ENCODE measurements at places on chromosomes 6 and 20.

GRCh38 chr6:133185731-133186130 is 55.4 kb upstream of the EYA4 start:
- H3K36me3 ChIP-seq: no peaks in the 10 kb centered on the region
- no peak for DNase-seq
- H3K27me3 ChIP-seq: no peaks in the 10 kb centered on the region
- no peak overlapping the region for H3K27ac ChIP-seq

GRCh38 chr20:20706285-20706684 is 6.2 kb downstream of the RALGAPA2 start:
- no peak for DNase-seq
- H3K4me3 ChIP-seq: no peak overlapping the region
- H3K27me3 ChIP-seq: no peaks in the 10 kb centered on the region
- H3K27ac ChIP-seq: no peak overlapping the region
- peaks cover 12% of the 10 kb centered on the region for H3K4me1 ChIP-seq

- no peaks in the 10 kb centered on the region for H3K27me3 ChIP-seq
- no peak overlapping the region for H3K27ac ChIP-seq
These were observed 4.8 kb upstream of the CSTL1 start for GRCh38 chr20:23434521-23435313.

DNA sequence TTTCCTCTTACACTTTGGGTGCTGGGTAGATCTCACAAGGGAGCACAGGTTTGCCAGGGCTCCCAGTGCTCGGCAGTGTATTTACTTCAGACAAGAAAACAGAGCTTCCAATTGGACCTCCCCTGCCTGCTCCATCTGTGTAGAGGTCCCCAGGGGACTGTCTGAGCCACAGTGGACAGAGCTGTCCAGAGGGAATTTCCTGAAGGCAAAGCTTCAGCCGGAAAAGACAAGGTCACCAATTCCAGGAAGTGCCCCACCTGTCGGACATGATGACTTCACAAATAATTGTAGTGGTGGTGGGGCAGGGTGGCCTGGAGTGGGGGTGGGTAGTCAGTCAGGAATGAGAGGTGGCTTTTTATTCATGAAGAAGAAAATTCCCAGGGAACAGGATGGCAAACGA is 18.6 kb downstream of the ADGRF5 start:
- H3K4me3 ChIP-seq: no peak overlapping the region
- peaks cover 3% of the 10 kb centered on the region for H3K27me3 ChIP-seq
- no peaks in the 10 kb centered on the region for H3K36me3 ChIP-seq
- no peak for DNase-seq

DNA sequence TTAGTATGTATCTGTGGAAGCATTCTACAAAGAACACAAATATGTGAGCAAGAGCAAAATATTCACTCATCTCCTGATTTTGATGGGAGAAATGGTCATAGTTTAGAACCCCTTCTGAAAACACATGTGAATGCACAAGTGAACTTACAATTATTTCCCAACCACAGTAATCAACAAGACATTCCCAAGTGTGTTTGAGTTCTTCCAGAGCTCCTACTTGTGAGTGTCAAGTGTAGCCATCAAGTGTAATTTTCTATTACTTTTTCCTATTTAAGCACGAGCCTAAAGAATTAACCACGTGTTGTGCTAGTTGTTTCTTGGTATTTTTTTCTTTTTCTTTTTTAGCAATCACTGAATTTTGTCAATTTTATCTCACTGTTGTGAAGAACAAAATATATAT is 402.3 kb downstream of the NKAIN2 start:
- H3K27ac ChIP-seq: no peak overlapping the region
- no peak for DNase-seq
- H3K4me3 ChIP-seq: no peak overlapping the region
- H3K4me1 ChIP-seq: no peaks in the 10 kb centered on the region

GRCh38 chr20:17298171-17298570 is 71.3 kb downstream of the PCSK2 start:
- H3K36me3 ChIP-seq: no peaks in the 10 kb centered on the region
- H3K4me3 ChIP-seq: no peak overlapping the region

DNA sequence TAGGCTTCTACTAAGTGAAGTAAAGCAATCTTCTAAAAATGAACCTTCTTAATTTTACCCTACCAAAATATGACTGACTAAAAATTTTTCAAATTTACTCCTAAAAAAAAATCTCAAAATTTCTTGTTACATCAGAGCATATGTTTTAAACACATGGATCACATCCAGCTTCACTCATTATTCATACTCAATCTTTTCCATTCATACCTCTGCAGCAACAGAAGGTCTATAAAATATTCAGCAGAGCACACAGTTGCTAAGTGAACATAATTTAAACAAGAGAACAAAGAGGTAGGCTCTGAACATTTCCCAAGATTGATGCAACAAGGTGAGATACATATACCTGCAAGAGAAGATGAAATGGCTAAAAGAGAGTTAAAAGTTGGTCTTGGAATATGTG is 213.9 kb downstream of the SOD2 start:
- no peaks in the 10 kb centered on the region for H3K4me1 ChIP-seq
- no peaks in the 10 kb centered on the region for H3K36me3 ChIP-seq
- H3K4me3 ChIP-seq: no peak overlapping the region
- peaks cover 9% of the 10 kb centered on the region for H3K27me3 ChIP-seq

DNA sequence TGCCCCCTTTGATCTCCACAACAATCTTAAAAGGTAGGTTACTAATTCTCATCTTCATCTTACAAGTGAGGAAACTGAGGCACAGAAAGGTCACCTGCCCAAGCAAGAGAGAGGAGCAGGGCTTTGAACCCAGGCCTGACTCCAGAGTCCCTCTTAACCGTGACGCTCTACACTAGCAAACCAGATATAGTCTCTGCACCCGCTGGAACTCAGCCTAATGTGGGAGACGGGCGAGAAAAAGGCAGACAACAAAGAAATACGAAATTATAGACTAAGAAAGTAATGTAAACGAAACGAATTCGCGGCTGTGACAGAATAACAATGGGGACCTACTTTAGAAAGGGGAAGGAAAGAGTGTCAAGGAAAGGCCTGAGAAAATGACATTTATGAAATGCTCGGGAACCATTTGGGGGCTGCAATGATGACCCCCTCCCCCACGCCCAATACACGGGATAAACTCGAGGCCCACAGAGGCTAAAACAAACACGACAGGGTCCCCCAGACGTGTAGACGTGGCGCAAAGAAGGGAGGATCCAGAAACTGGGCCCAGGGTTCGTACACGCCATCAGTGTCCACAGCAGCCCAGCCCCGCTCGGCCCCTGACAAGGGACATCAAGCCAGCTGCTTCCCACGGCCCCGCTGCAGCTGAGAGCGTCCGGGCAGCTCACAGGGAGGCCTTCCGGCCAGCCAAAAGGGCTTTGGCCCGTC is 637 bp downstream of the TRPC4AP start:
- peak overlapping the region; percentile 56 for H3K27ac ChIP-seq
- peak overlapping the region; percentile 88 for H3K4me3 ChIP-seq
- DNase-seq: no peak
- H3K4me1 ChIP-seq: peaks cover 13% of the 10 kb centered on the region
- H3K36me3 ChIP-seq: no peaks in the 10 kb centered on the region
- no peaks in the 10 kb centered on the region for H3K27me3 ChIP-seq

GRCh38 chr6:113998811-113999210 is 27.9 kb upstream of the HDAC2 start:
- no peak for DNase-seq
- H3K27me3 ChIP-seq: no peaks in the 10 kb centered on the region
- H3K36me3 ChIP-seq: no peaks in the 10 kb centered on the region
- no peak overlapping the region for H3K4me3 ChIP-seq
- no peak overlapping the region for H3K27ac ChIP-seq
- H3K4me1 ChIP-seq: no peaks in the 10 kb centered on the region

DNA sequence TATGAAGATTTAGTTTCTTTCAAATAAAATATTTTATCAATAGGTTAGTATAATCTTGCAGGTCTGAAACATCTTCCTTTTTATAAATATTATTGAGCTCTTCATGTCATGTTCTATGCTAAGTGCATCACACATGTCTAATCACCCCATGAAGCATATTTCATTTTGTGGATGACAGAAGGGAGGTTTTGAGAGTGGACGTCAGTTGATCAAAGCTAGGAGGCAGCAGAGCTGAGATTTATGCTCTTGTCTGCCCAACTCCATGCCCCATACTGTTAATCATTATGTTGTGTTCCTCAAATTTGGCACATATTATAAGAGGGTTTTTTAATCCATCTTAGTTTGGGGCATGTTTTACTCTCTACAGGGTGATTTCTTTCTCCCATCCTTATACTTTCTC is 22.7 kb downstream of the DSE start:
- no peak overlapping the region for H3K4me3 ChIP-seq
- H3K4me1 ChIP-seq: no peaks in the 10 kb centered on the region
- peak overlapping the region; percentile 78 for H3K27ac ChIP-seq
- DNase-seq: no peak

DNA sequence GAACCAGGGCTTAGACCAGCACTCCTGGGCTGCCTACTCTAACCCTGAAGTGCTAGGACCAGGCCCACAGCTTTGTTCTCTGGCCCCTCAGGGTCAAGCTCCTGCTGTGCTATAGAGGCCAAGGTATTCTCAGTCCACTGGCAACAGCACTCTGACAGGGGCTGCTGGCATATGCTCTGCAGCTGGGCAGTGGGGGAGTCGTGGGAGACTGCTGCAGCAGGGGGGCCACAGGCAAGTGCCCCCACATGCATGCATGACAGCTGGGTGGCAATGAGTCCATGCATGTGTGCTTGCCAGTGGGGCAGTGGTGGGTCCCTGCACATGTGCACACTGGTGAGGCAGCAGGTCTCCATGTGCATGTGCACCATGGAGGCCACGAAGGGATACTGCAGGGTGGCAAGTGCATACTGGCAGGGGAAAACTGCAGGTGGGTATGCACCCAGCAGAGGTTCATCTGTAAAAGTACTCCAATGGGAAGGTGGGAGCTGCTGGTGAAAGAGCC is 364.9 kb upstream of the IRAK1BP1 start:
- H3K27ac ChIP-seq: no peak overlapping the region
- no peak overlapping the region for H3K4me3 ChIP-seq
- DNase-seq: no peak
- no peaks in the 10 kb centered on the region for H3K36me3 ChIP-seq

GRCh38 chr20:46914789-46915379 is 20.2 kb downstream of the EYA2 start:
- no peaks in the 10 kb centered on the region for H3K36me3 ChIP-seq
- no peaks in the 10 kb centered on the region for H3K4me1 ChIP-seq
- H3K27ac ChIP-seq: no peak overlapping the region
- no peak for DNase-seq

DNA sequence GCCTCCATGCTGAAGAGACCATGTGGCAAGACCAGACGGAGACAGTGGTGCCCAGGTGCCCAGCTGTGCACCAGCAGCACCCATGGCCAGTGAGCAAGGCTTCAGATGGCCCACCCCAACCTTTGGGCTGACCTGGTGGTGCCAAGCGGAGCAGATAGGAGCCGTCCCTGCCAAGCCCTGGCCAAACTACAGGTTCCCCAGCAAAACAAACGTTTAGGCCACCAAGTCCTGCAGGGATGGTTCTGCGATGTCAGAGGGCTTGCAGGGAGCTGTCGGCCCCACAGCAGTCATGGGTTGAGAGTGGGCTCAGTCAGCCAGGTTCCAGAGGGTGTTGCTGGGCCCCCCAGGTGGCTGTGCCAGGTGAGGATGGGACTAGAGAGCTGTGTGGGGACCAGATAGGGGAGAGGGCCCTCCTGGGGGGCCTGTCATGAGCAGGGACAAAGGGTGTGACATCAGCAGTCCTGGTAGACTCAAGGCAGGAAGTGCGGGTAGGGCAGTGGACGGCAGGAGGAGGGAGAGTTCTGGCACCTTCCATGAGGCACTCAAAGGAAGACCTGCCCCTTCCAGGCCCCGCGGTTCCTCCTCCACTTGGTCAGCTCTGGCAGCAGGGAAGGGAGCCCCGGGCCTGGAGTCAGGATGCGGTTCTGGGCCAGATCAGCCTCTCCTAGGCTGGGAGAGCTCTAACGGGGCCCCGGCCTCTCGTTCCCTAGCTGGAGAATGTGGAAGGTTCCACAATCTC is 342.4 kb downstream of the ZFAND3 start:
- no peaks in the 10 kb centered on the region for H3K4me1 ChIP-seq
- peaks cover 4% of the 10 kb centered on the region for H3K36me3 ChIP-seq
- H3K27ac ChIP-seq: no peak overlapping the region
- H3K4me3 ChIP-seq: no peak overlapping the region

DNA sequence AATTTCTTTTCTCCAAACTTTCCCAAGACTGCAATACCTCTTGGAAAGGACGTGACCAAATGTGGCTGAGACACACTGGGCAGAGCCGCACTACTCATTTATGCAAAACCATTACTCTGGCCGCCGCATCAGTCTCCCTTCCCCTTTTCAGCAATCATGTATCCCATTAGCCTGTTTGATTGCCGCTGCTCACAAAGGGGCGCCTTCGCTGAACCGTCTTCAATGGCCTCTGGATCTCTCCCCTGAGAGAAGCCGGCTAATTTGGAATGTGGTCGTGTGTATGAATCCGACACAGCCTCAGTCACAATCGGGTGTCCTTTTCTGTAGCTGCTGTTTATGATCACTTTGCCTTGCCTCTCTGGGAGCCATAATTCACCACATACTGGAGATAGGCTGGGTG is 361.1 kb downstream of the ZFAND3 start:
- H3K4me1 ChIP-seq: no peaks in the 10 kb centered on the region
- H3K36me3 ChIP-seq: no peaks in the 10 kb centered on the region
- H3K4me3 ChIP-seq: no peak overlapping the region

DNA sequence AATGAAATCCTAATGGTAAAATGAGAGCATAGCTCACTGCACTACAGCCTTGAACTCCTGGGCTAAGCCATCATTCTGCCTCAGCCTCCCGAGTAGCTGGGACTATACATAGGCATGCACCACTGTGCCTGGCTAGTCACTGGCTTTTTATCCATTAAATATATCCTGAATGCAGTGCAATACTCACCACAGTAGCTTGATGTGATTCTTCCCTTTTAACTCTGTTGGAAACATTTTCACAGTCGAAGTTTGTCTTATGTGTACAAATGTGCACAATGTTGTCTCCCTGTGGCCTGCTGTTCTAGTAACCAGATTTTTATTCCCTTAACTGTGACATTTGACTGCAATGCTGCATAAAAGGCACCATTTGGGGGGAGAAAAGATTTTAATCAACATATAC is 56.7 kb downstream of the TRMT6 start:
- H3K4me1 ChIP-seq: no peaks in the 10 kb centered on the region
- no peak overlapping the region for H3K27ac ChIP-seq
- no peaks in the 10 kb centered on the region for H3K36me3 ChIP-seq
- peaks cover 3% of the 10 kb centered on the region for H3K27me3 ChIP-seq
- no peak for DNase-seq
- no peak overlapping the region for H3K4me3 ChIP-seq

- no peak for DNase-seq
- peaks cover 6% of the 10 kb centered on the region for H3K27me3 ChIP-seq
- no peaks in the 10 kb centered on the region for H3K36me3 ChIP-seq
- H3K4me3 ChIP-seq: no peak overlapping the region
These were observed 5.0 kb upstream of the BHLHE23 start for GRCh38 chr20:63011798-63012197.

- DNase-seq: no peak
- no peaks in the 10 kb centered on the region for H3K27me3 ChIP-seq
- H3K4me1 ChIP-seq: peaks cover 4% of the 10 kb centered on the region
- H3K27ac ChIP-seq: no peak overlapping the region
These were observed 2.3 kb upstream of the LYRM2 start for GRCh38 chr6:89640804-89641203.

Data from T-cell (primary cell).